Muscle of back (tissue), 13 donors: ENCODE measurements at places on chromosomes 2 and 18.
A peak's percentile ranks its signal among the peaks of the same experiment; 100 is the strongest.

DNA sequence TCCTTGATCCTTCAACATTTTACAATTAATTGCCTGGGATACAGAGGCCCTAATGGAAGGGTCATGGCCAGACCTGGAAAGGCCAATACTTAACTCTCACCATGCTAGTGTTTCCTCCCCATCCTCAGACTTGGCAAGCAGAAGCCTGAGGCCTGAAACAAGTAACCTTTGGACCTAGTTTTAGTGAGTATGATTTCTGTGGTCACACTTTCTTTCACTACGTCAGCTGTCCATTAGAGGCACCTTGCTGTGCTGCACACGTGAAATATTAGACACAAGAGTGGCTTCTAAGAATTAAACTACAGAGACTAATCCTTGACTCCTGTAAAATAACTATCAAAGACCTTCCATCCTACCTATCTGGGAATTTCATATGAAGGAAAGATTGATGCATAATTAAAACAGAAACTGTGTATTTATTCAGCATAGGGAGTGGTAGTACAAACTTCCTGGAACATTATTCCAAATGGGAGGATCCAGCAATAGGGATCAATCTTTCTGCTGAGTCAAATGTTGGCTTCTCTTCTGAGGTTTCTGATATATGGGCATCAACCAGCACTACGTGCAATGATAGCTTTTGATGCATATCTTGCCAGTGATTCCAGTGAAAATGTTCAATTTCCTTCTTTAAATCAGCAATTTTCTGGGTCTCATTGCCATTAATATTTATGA, 249.7 kb downstream of the IKZF2 start:
- DNase-seq: no peak

DNA sequence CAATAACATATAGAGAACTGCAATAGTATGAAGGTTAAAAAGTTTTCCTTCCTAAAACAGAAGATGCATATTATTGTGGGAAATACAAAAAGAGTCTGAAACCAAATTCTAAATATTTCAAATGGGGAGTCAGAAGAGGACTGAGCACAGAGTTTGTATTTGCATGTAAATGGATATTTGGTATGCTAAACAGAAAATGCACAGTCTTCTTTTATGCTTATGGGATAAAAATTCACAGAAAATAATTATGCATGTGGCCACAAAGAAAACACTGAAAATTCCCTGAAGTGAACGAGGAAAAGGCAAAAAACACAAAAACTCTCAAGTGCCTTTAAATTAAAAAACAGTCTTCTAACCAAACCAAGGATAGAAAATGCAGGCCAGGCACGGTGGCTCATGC, 142.7 kb downstream of the NCKAP5 start:
- DNase-seq: no peak

DNA sequence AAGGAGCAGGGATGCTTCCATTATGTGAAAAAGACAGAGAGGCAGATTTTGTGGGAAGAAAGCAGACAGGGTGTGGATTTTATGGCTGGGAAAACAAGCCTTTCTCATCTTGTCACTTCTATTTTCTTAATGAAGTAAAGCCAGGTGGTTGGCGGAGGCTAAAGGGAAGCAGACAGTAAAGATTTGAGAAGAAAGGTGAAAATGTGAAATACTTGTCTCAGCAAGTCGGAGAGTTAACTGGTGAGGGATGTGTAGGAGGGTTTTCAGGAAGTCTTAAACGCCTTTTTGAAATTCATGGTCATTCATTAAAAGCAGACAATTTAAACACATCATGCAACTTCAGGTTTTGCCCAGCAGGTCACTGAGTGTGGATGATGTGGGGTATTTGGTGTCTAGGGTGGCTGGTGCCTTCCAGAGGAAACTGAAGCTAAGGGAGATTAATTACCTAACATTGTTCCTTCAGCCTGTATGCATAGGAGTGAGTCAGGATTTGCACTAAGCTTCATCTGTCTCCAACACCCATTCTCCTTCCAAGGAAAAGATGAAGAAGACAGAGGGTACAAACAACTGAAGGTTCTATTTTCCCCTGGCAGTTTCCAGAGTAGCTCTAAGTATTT, 20.7 kb downstream of the SLC14A2 start:
- DNase-seq: no peak

- DNase-seq: no peak
These were observed 310.3 kb downstream of the GULP1 start for GRCh38 chr2:188601927-188602326.

DNA sequence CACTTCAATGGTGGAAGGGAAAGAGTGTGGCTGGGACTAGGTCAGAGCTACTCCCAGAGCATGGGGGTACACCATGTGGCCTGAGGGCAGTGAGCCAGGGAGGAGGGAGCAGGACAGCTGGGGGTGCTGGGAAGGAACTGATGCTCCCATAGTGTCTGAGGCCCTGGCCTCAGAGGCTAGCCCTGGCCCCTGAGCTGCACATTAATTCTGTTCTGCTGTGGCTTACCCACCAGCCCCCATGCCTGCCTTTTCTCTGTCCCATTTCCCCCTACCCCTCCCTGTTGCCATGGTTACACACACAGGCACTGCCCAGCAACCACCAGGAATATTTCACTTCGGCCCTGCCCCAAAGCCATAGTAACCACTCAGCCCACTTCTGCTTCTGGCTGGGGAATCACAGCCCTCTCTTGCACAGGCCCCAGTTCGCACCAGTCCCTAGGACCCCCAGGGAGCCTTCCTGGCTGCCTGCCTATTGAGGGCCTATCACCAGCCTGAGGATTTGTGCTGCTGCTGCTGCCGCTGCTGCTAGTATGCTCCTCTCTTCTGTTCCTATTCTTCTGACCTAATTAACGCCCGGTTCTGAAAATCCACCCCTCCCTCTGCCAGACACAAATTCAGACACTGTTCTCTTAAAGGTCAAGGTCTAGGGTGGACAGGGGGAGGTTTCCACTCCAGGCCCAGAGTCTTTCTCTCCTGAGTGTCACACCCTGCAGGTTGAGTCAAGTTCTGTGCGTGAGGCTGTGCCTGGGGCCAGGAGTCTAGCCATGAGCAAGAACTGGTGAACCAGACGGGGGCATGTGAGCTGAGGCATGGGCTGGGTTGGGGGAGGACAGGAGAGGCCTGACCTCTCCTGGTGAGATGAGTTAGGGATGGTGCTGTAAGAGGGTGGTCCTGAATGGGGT, 87.1 kb upstream of the MCFD2 start:
- DNase-seq: peak; percentile 74

GRCh38 chr2:238891457-238892203, 43.7 kb downstream of the TWIST2 start:
- no peak for DNase-seq

DNA sequence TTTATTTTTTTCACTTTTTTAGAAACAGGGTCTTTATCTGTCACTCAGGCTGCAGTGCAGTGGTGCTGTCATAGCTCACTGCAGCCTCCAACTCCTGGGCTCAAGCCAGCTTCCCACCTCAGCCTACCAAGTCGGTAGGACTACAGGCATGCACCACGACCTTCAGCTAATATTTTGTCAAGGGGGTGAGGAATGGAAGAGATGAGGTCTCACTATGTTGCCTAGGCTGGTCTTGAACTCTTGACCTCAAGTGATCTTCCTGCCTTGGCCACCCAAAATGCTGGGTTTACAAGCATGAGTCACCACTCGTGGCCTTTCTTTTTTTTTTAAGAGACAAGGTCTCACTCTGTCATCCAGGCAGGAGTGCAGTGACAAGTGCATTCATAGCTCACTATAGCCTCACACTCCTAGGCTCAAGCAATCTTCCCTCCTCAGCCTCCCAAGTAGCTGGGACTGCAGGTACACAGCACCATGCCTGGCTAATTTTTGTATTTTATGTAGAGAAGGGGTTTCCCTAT, 13.4 kb downstream of the PPP1R7 start:
- DNase-seq: no peak

DNA sequence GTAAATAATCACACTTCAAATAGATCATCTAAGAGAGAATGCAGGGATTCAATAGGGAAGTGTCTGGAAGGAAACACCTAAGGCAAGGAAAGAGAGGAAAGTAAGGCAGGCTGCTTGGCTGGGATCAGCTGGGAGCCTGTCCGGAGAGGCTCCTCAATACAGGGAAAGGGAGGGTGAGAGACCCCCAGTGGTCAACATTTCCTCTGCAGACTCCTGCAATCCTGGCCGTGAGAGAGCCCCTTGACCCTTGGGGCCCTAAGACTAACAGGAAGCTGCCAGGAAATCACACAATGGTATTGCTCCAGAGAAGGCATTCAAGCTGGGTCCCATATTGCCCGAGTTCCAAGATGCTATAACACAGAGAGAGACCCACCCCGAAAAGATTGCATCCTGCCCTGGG, 549.4 kb downstream of the NYAP2 start:
- DNase-seq: no peak

GRCh38 chr2:165406173-165406572, 63.3 kb upstream of the CSRNP3 start:
- no peak for DNase-seq

DNA sequence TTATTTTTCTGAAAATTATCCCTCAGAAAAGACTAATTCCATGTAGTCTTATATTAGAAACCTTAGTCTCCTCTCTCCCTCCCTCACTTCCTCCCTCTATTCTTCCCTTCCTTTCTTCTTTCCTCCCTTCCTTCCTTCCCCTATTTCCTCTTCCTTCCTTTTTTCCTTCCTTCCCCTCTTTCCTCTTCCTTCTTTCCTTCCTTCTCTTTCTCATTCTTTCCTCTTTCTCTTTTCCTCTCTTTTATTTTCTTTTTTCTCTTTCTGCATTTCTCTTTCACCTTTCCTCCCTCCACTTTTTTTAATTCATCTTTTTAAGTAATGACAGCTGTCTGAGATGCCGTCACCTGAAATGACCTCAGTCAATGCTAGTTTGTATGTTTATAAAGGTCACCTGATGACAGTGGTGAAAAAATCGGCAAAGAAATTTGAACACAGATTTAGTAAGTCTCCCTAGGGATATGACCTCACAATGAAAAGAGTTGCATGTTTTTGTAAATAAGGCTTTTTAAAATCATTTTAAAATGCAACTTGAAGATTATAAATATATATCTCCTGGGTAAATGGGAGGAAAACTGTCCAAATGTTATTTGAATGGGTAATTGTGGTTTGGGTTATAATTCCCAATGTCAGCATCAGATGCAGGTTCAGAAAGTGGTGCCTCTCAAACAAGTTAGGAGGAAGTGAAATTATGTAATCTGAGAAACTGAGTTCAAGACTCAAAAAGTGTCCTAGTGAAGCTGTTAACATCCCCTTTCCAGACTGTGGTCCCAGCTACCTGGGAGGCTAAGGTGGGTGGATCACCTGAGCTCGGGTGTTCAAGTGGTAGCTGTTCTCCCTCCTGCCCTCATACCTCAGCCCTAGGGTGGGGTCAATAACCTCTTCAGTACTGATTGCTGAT, 90.3 kb upstream of the ST3GAL5 start:
- DNase-seq: no peak
